GM12878 (cell line): ENCODE measurements at places on chromosomes 1 and 21. TPM values are rescaled to one million over a fixed set of nuclear protein-coding genes. Genes with fewer than 3 reads are reported as not detected.

DNA sequence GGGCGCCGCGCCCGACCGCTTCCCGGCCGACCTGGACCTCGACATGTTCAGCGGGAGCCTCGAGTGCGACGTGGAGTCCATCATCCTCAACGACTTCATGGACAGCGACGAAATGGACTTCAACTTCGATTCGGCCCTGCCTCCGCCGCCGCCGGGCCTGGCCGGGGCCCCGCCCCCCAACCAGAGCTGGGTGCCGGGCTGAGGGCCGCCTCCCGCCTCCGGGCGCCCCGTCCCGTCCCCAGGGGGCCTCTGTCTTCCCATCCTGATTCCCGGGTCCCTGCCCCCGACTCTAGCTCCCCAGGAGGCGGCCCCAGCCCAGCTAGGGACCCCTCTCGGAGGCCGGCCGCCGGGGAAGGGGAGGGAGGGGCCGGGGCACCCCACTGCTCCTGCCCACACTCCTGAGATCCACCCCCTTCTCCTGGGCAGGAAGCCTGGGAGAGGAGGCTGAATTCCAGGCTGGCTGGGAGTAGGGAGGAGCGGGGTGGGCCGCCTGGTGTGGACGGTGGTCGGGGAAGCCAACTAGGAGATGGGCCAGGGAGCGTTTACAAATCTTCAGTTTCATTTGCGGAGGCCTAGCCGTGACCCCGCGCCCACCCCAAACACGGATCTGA, 21.4 kb downstream of the FOXO6 start:
- H3K27ac ChIP-seq = no peak overlapping the region
- no peak for DNase-seq
- H3K36me3 ChIP-seq = no peaks in the 10 kb centered on the region
- H3K4me3 ChIP-seq = peak overlapping the region; percentile 41; the same call in 1 of the 2 replicates

DNA sequence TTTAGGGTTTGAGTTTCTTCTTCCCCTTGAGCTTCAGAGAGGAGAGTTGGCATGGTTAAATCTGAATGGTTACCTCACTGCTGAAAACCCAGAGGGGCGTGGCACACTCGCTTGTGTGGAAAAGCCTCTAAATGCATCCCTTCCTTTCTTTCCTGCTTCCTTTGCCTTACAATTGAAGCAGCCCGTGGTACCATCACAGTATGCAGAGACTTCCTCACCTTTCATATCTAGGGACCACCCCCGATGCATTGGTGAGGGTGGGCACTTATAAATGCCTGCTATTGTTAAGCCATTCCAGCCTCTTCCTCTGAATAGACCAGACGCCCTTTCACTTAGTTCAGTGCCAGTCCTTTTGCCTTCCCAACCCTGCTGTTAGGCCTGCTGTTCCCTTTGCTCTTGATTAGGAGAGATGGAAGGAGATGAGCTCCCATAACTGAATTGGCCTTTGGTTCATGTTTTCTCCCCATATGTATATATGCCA, 21.9 kb upstream of the LAX1 start:
- no peak overlapping the region for H3K4me3 ChIP-seq
- no peak overlapping the region for H3K27ac ChIP-seq
- H3K36me3 ChIP-seq = no peaks in the 10 kb centered on the region

GRCh38 chr1:65317866-65318653, 8.7 kb downstream of the DNAJC6 start:
- H3K27me3 ChIP-seq = no peaks in the 10 kb centered on the region
- H3K27ac ChIP-seq = no peak overlapping the region
- no peaks in the 10 kb centered on the region for H3K4me1 ChIP-seq
- no peak for DNase-seq
- no peak overlapping the region for H3K4me3 ChIP-seq
- H3K36me3 ChIP-seq = no peaks in the 10 kb centered on the region

GRCh38 chr1:41296506-41296905, 54.4 kb upstream of the SCMH1 start:
- H3K4me3 ChIP-seq = no peak overlapping the region
- DNase-seq = no peak
- no peaks in the 10 kb centered on the region for H3K36me3 ChIP-seq
- no peak overlapping the region for H3K27ac ChIP-seq
- no peaks in the 10 kb centered on the region for H3K4me1 ChIP-seq

DNA sequence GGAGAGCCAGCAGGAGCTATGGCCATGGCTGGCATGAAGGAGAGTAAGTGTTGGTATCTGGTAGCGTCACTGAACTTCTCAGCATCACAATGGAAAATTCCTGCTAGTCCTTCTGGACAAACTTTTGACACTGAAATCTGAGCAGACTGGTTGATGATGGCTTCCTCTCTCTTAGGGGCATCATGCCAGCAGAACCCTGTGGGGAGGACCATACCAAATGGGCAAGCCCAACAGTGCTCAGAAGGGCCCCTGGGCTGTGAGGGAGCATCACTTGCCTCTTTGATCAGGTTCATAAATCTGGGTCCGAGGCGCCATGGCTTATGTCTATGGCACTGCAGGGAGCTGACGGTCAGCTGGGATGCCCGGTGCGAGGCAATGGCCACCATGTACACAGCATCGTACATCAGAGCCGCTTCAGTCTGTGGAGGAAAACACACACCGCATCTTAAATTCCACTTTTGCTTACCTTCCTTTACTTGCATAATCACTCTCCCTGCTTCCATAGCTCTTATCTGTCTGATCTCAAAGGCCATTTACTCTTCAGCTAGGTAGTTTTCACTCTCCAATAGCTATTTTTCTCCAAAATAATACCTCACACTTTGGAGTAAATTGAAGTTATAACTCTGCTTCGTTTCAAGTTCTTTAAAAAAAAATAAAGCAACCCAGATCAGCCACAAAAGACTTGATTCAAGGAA, 297.1 kb downstream of the GRIK1 start:
- peaks cover 15% of the 10 kb centered on the region for H3K4me1 ChIP-seq
- no peaks in the 10 kb centered on the region for H3K36me3 ChIP-seq
- no peaks in the 10 kb centered on the region for H3K27me3 ChIP-seq
- no peak overlapping the region for H3K27ac ChIP-seq
- no peak for DNase-seq
- no peak overlapping the region for H3K4me3 ChIP-seq

FCRL2 gene
- 0.21 and 0.36 TPM in 2 replicates for total RNA-seq

PRDX1 gene
- total RNA-seq = 630 and 659 TPM in 2 replicates

- no peak overlapping the region for H3K27ac ChIP-seq
- no peak overlapping the region for H3K4me3 ChIP-seq
- no peak for DNase-seq
- H3K36me3 ChIP-seq = no peaks in the 10 kb centered on the region
Observed at GRCh38 chr1:41571041-41571440, 86.6 kb upstream of the EDN2 start.

CDK18 gene
- 0.64 and 0.88 TPM in 2 replicates for total RNA-seq

OPTC gene
- not detected in 2 replicates for total RNA-seq

GRCh38 chr21:40351006-40351405, 483.8 kb downstream of the PCP4 start:
- DNase-seq = no peak
- no peak overlapping the region for H3K27ac ChIP-seq
- H3K36me3 ChIP-seq = no peaks in the 10 kb centered on the region
- no peak overlapping the region for H3K4me3 ChIP-seq

DNA sequence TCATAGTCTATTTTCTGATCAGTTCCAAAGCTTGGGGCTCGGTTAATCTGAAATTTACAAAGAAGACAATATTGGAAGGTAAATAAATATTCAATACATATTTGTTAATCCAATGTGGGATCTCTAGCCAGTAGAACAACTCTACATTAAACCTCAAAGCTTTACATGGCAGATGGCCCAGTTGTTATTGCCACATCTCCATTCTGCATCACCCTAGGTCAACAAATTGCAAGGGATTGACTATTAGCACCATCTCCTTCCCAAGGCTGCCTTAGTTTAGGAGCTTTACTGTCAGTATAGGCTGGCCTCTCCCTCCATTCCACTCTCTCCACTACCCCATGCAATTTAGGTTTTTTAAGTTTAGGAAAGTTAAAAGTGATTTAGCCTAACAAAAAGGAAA, 69.7 kb downstream of the TTLL7 start:
- no peaks in the 10 kb centered on the region for H3K4me1 ChIP-seq
- no peak for DNase-seq
- H3K27ac ChIP-seq = no peak overlapping the region
- no peak overlapping the region for H3K4me3 ChIP-seq

DNA sequence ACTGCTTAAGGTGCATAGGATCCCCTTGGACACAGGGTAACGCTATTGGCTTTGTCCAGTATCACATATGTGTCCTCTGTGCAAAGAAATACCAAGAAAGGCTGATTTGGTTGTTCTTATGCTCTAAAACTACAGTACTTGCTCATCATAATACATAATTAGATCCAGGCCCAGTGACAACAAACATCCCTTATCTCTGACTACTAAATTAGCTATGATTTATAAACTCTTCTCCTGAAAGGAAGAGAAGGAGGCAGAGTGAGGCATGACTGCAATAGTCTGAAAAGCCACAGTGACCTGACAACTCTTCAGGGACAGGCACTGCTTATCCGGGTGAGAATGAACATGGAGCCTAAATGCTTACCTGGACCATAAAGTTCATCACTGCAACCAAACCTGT, 30.7 kb downstream of the MGST3 start:
- H3K27ac ChIP-seq = no peak overlapping the region
- no peak for DNase-seq
- no peak overlapping the region for H3K4me3 ChIP-seq
- no peaks in the 10 kb centered on the region for H3K27me3 ChIP-seq
- no peaks in the 10 kb centered on the region for H3K4me1 ChIP-seq
- peaks cover 6% of the 10 kb centered on the region for H3K36me3 ChIP-seq

OR6K3 gene
- total RNA-seq = not detected in 2 replicates

GRCh38 chr1:58854576-58854975, 70.7 kb upstream of the JUN start:
- DNase-seq = peak; percentile 36
- no peak overlapping the region for H3K27ac ChIP-seq
- H3K36me3 ChIP-seq = no peaks in the 10 kb centered on the region
- peaks cover 27% of the 10 kb centered on the region for H3K4me1 ChIP-seq
- no peaks in the 10 kb centered on the region for H3K27me3 ChIP-seq

GRCh38 chr1:7902478-7903085, 38.1 kb downstream of the TNFRSF9 start:
- no peaks in the 10 kb centered on the region for H3K4me1 ChIP-seq
- no peaks in the 10 kb centered on the region for H3K27me3 ChIP-seq
- no peak overlapping the region for H3K4me3 ChIP-seq
- DNase-seq = no peak
- H3K36me3 ChIP-seq = no peaks in the 10 kb centered on the region

DNA sequence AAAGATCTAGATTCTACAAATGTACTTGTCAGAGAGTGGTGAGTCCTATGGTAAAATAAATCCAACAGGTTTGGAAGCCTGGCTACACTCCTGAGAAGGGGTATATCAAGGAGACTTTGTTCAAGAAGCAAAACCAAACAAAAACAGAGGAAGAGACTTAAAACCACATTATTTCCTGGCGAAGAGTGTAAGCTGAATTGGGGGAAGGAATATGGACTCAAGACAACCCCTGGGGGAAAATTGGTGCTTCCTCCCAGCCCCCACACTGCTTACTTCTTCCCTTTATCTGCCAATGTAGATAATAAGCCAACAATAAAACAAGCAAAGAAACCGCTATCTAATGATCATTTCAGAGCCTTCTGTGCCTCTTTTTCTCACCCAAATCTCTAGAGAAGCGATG, 48.4 kb upstream of the ZBTB18 start:
- no peaks in the 10 kb centered on the region for H3K4me1 ChIP-seq
- no peaks in the 10 kb centered on the region; the same call in 1 of the 2 replicates for H3K27me3 ChIP-seq
- DNase-seq = no peak
- H3K4me3 ChIP-seq = no peak overlapping the region
- no peak overlapping the region for H3K27ac ChIP-seq

CFAP74 gene
- not detected in 2 replicates for total RNA-seq

S100A7A gene
- total RNA-seq = not detected in 2 replicates

DNA sequence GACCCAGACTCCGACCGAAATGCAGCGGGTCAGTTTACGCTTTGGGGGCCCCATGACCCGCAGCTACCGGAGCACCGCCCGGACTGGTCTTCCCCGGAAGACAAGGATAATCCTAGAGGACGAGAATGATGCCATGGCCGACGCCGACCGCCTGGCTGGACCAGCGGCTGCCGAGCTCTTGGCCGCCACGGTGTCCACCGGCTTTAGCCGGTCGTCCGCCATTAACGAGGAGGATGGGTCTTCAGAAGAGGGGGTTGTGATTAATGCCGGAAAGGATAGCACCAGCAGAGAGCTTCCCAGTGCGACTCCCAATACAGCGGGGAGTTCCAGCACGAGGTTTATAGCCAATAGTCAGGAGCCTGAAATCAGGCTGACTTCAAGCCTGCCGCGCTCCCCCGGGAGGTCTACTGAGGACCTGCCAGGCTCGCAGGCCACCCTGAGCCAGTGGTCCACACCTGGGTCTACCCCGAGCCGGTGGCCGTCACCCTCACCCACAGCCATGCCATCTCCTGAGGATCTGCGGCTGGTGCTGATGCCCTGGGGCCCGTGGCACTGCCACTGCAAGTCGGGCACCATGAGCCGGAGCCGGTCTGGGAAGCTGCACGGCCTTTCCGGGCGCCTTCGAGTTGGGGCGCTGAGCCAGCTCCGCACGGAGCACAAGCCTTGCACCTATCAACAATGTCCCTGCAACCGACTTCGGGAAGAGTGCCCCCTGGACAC, 534 bp downstream of the C1orf56 start:
- H3K4me3 ChIP-seq = peak overlapping the region; percentile 87
- peaks cover 13% of the 10 kb centered on the region for H3K36me3 ChIP-seq
- peak overlapping the region; percentile 49 for H3K27ac ChIP-seq
- no peak for DNase-seq
- H3K4me1 ChIP-seq = peaks cover 8% of the 10 kb centered on the region; the same call in 1 of the 2 replicates
- no peaks in the 10 kb centered on the region for H3K27me3 ChIP-seq

- H3K27ac ChIP-seq = no peak overlapping the region
- no peaks in the 10 kb centered on the region for H3K4me1 ChIP-seq
- H3K4me3 ChIP-seq = no peak overlapping the region
- H3K36me3 ChIP-seq = no peaks in the 10 kb centered on the region
- no peak for DNase-seq
- no peaks in the 10 kb centered on the region for H3K27me3 ChIP-seq
Observed at GRCh38 chr1:97145321-97145956, 423.9 kb downstream of the PTBP2 start.

DNA sequence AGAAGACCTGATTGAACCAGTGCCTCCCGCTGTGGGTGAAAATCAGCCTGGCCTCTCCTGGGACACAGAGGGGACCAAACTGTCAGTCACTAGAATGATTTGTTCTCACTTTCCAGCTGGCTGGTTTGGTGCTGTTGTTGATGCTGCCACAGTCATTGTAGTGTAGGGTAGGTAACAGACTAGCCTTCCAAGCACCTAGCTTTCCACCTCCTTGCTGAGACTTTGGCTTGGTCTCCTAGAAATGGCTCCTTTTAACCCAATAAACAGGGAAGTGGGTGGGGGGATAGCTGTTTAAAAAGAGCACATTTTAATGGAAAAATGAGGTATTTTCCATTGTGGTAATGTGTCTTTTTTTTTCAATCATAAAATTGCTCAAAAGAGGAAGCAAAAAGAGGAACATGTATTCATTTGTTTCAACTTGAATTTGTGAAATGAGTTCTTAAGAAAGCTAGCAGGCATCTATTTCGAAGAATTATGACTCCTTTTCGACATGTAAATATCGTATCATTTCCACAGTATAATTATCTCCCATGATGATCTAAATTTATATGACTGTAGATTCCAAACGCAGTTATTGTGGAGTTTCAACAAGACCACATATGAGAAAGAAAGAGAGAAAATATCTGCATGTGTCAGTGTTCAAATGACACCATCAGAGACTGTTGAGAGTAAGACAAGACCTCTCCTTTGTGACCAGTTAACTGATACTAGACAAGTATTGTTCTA, 190.1 kb downstream of the HLX start:
- peaks cover 33% of the 10 kb centered on the region for H3K4me1 ChIP-seq
- peak; percentile 87 for DNase-seq
- peak overlapping the region; percentile 1; the same call in 1 of the 2 replicates for H3K4me3 ChIP-seq
- no peaks in the 10 kb centered on the region; the same call in 1 of the 2 replicates for H3K36me3 ChIP-seq
- H3K27ac ChIP-seq = peak overlapping the region; percentile 89
- H3K27me3 ChIP-seq = no peaks in the 10 kb centered on the region
